Stimulated activated CD8-positive, alpha-beta memory T cell treated with anti-CD3 and anti-CD28 coated beads, Interleukin-4, amount 100 ng/mL, for 1 hour (primary cell): ENCODE measurements at places on chromosomes 6 and 20.

GRCh38 chr6:32973144-32974015, 5.0 kb downstream of the BRD2 start:
- no peak for DNase-seq

DNA sequence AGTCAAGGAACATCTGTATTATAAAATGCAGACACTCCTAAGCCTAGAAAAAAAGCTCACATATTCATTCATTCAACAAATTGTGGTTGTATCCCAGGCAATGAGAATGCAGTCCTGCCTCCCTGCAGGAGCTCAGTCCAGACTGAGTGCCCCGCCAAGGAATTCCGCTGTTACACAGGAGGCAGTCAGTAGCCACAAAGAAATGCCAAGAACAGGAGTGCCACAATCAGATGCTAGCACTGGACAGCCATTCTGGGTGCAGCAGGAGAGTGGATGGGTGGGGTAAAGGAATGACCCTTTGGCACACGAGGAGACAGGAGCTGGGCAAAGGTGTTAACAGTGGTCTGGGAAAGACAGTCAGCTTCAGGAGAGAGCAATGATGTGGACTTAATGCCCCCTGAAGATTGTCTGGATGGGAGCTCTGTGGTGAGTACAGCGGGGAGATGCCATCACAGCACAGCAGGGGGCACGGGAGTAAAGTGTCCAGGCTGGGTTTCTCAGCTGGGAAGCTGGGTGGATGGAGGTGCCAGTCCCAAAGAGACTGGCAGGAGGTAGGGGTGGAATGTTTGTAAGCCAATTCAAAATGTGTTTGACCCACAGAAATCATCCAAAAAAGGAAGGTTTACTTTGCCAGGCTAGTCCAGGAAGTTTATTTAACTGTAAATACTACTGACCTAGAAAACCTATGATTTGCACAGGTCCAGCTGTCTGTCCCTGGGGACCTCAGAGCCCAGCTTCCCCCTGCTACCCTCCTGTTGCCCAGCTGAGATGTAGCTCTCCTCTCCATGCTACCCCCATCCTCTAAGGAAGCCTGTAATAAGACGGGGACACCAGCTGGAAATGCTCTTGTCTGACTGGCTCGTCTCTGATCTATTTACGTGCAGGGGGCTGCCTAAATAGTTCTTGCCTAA, 84.1 kb downstream of the SLC23A2 start:
- no peak for DNase-seq

GRCh38 chr6:114450631-114451030, 107.8 kb upstream of the HS3ST5 start:
- DNase-seq: no peak

DNA sequence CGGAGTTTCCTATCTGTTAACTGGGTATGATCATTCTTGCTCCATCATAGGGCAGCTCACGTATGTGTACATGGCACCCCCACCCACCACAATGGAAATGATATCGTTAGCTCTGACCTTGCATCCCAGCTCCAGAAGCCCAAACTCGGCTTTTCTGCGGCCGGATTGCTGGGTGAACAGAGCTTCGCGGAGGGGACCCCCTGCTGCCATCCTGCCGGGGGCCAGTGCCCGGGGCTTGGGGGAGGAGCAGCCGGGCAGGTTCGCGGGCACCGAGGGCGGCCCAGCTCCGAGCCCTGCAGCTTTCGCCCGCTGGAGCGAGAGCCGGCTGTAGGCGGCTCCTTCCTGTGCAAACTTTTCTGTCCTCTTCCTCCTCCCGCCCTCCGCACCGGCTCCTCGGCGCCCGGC, 24.9 kb upstream of the FUCA2 start:
- DNase-seq: no peak

DNA sequence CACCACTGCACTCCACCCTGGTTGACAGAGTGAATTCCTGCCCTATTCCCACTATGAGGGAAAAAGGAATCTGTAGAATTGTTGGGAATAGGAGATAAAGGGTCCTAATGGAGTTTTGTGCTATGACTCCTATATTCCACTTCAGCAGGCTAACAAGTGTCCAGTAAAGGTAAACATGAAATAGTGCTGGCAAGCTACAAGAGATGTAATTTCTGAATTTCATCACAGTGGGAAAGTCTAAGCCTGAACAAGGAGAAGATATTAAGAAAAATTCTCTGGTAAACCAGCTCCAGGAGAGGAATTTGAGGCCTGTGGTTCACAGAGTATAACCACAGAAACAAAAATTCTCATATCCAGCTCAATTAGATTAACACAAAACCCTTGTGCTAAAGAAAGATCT, 10.3 kb upstream of the C6orf58 start:
- DNase-seq: no peak

GRCh38 chr6:7777074-7777473, 51.2 kb downstream of the BMP6 start:
- DNase-seq: no peak

GRCh38 chr20:31542201-31542842, 28.1 kb downstream of the HM13 start:
- DNase-seq: no peak

DNA sequence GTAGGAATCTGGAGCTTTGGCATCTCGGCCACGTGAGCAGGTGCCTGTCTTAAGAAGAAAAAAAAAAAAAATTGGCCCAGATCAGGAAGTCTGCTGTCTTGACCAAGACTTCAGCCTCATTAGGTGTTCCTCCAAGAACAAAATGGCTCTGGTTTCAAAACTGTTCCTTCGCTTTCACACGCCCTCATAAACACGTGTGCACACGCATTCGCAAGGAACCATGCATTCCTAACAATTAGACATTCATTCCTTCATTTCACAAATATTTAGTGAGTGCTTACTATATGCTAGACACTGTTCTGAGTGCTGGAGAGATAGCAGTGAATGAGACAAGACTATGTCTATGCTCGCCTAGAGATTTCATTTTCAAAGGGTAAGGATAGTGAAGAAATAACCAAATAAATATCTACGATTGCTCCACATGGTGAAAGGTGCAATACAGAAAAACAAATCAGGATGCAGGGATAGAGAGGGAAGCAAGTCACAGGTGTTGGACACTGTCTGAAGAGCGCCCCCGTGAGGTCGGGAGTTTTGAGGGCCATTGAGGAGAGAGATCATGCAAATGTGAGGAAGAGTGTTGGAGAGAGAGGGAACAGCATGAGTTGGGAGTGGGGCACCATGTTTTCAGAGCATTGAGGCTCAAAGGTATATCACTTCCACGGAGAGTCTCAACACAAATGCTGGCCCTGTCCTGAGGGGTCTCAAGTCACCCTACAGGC, 53.3 kb downstream of the CCDC170 start:
- no peak for DNase-seq

DNA sequence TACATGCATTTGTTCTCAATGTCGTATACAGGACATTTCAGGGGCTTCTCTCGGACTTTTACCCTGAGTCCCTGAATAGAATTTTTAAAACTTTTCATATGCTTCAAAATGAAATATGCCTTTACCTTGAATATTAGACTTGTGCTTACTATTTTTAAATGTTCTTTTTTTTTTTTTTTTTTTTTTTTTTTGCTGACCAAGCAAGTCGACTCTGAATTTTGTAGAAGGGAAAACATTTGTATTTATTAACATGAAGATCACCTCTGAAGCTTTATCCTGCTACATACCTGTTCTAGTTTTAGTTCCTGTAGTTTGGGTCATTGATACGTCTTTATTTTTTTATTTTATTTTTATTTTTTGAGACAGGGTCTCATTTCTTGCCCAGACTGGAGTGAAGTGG, 39.7 kb upstream of the SAYSD1 start:
- no peak for DNase-seq

GRCh38 chr6:10258341-10258740, 156.5 kb downstream of the TFAP2A start:
- no peak for DNase-seq

DNA sequence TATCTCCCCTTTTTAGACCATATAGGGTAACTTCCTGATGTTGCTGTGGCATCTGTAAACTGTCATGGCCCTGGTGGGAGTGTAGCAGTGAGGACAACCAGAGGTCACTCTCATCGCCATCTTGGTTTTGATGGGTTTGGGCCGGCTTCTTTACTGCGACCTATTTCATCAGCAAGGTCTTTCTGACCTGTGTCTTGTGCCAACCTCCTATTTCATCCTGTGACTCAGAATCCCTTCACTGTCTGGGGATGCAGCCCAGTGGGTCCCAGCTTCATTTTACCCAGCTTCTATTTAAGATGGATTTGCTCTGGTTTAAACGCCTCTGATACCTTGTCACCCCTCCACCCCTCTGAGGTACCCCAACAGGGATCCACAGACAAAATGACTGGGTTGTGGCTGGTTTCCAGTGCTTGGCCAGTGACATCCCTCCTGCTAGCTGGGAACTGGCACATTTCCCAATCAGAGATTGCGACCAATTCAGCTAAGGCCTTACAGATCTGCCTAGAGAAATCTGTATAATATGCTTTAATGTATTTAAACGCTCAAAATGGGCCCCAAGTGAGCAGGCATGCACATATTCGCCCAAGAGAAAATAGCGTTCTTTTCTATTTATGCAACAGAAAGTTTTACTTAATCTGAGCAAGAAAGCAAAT, 315.6 kb upstream of the QKI start:
- DNase-seq: no peak

DNA sequence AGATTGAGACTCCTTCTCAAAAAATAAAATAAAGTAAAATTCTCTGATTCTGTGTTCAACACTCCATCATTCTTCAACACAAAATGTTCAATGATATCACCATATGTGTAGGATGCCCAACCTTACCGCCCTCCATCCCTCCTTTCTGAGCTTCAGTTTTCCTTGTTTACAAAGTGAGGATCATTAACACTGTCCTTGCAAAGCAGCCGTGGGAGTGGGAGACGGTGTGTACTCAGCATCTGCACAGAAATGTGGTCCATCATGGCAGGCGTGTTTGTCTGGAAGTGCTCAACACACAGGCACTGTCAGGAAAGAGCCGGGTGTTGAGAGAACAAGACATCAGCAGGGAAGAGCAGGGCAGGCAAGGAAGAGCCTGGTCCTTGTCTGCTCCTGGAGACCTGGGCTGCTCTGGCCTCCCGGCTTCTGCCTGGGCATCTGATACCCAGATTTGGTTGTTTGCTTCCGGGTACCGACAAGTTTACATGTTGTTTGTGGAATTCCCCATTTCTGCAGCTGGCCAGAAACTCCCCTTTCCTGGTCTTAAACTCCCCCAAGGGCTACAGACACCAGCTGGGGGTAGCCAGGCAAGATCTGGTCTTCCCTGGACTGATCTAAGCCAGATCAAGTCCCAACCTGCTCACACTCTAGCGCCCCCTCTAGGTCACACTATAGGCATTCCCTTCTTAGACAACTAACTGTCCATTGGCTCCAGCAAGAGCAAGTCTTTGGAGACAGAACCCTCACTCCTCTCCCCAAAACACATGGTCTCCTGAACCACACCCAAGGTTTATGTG, 26.7 kb upstream of the TTPAL start:
- no peak for DNase-seq

DNA sequence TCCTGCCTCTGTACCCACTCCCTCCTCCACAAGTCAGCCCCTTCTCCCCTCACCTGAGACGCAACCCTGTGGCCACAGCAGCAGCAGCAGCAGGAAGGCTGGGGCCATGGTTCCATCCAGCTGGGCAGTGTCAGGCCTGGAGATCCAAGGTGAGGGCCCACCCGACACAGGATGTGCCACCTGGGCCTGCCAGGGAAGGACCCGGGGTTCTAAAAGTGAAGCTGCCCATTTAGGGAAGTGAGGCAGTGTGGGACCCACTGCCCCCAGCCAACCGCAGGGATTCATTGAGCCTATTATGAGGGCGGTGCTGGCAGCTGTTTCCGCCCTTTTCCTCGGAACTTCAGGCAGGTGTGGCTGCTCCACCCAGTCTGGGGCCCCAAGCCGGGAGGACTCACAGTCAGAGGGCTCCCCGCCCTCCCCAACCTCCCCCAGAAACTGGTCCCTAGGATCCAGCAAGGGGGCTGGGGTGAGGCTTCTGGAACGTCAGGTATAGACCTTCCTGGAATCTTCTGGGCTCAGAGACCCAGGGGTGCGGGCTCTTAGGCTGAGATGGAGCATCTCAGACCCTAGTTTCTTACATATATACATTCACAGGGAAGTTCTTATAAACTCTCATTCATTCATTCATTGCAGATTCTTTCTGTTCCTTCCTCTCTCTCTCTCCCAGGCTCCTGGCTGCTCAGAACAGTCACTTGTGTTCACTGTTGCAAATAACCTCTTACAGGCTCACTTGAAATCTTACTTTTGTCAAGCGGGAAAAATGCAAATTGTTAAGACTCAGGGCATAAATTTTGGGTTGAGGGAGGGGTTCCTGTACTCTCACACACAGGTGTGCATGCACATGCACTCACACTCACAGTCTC, at the start of gene TREML2:
Gene TREML2 (minus strand): TSS at position 249 of the 863 bp plus-strand sequence. CDS start 141 bp downstream, at position 108.
- DNase-seq: no peak

DNA sequence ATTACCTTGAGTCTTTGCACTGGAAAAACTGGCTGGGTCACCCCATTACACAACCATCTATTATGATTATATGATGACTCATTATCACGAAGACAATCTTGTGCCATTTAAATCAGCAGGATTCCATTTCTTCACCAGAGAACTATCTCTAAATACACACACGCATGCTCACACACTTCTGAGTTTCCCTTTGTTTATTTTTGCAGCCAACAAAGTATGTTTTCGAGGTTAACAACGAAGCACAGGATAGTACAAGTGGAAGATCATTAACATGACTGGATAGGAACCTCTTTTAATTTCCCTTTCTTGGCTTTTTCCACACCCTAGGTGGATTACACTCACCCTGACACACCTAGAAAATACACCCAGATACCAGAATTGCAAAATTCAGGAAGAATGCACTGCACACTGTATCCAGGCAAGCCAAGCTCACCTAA, 18.9 kb downstream of the PERP start:
- DNase-seq: no peak

DNA sequence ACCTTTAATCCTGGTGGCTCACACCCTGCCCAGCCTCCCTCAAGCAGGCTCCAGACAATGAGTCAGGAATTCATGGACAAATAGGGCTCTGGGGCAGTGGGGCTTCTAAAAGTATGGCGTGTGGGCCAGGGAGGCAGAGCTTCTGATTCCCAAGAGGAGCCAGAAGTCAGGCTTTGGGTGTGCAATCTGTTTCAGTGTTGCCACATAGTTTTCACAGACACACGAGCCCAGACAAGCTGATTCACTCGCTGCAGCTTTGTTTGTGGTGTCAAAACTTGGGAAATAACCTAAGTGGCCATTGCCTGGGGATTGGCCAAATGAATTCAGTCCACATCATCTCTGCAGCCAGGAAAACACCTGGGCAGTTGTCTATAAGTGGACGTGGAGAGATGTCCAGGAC, 9.2 kb downstream of the PEDS1 start:
- no peak for DNase-seq

DNA sequence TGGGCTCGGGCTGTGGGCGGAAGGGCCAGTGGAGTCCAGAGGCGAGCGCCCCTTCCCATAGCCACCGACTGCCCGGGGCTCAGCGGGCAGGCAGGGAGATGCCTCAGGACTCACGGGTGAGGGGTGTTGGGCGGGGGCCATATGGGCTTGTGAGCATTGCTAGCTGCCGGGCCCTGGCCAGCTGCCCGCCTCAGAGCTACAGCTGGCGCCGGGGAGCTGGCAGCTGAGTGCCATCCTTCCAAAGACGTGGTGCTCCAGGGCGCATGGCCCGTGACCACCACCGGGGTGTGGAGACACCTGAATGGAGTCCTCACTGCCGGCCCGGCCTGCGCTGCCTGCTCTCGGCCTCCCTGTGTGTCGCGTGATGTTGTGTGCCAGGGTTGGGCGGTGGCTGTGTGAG, 10.6 kb upstream of the RBBP8NL start:
- DNase-seq: no peak

GRCh38 chr6:128456510-128457230, 63.7 kb downstream of the PTPRK start:
- DNase-seq: no peak

GRCh38 chr6:13491538-13491937, 4.1 kb upstream of the GFOD1 start:
- no peak for DNase-seq
